ENCODE measurements at places on chromosomes 5 and 9.

DNA sequence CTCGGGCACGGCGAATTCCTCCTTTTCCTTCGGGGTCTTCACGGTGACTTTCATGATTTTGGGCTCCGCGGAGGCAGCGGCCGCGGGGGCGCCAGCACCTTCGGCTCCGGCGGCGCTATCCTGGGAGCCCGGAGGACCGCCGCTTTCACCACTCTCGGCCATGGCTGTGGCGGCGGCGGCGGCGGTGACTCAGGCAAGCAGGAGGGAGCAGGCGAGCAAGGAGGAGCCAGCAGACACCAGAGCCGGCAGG lies 315 bp downstream of the UBQLN1 start:
- DNase-seq, result peak; percentile 91

DNA sequence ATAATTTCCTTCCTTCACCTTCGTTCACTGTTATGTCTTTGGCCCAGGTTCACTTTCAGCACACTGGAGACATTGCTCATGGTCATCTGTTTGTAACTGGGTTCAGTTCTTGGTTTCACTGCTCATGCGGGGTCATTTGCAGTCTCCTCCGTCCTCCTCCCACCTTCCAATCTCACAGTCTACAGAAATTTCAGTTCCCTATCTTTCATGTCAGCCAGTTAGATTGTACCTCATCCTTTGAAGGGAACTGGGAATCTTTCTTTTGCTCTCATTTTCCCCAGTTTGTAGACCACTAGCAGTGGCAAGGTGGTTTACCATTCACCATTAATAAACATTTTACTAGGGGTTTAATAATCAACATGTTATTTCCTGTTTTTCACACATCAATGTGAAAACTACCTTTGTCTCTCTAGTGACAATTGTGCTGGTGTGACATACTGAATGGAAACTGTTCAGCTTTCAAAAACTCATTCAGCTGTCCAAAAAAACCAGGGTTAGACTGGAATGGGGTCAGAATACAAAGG lies 100.9 kb upstream of the IL6ST start:
- no peak for DNase-seq

- no peak for DNase-seq
Measured at GRCh38 chr5:160105686-160106360, 13.4 kb downstream of the PWWP2A start.

- no peak for DNase-seq
Measured at GRCh38 chr9:73050065-73050816, 97.4 kb upstream of the ALDH1A1 start.

DNA sequence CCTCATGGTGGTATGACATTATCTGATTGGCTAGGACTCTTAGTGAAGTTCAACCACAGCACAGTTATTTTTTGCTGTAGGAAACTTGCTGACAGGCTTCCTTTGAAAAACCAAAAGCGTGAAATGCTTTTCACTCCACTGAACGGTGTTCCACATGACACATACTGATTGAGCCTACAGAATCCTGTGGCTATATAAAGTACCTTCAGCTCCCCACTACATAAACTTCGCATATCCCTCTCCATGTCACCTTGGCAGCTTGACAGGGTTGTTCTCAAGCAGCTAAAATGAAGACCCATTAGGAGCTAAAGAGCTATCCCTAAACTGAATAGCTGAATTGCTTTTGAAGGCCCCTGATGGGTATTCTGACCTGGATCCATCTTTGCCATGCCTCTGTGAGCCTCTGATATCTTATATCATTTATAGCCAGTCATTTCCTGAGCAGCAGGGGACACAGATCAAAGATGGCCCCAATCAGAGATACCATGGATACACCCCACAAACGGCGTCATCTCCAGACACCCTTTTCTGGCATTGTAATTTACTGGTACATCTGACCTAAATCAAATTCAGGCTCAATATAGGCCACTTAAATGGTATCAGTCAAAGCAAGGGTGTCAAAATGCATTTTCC lies 91.5 kb downstream of the APBA1 start:
- DNase-seq, result no peak

DNA sequence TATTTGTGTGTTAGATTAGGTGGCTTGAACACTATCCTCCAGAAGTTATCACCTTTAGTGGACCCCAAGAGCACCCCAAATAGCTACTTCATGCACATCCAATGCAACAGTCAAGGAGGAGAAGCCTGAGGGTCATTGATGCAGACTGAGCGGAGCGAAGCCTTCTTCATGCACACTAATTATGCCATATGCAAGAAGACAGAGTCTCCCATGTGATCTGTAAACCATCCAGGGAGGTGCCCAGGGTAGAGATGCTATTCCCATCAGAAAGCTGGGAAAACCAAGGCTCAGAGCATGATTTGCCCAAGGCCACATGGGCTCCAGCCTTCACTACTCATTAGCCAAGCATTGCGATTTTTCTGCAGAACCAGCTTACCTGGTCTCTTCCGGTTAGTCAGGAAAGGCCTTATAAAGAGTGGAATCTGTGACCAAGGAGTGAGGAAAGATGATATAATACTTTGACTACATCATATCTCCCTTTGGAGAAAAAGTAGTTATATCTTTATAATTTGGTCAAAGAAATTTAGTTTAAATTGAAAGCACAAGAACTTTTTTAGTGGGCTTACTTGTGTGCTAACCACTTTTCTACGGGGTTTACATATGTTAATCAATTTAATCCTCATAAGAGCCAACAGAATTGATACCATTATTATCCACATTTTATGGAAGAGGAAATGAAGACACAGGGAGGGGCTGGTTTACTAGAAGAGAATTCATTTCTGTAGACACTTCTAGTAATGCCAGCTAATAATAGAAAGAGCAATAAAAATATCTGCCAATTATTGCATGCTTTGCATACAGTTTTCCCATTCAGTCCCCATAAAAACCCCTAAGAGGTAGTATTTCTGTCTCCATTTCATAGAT lies 220.0 kb downstream of the ESM1 start:
- no peak for DNase-seq

GRCh38 chr5:170785416-170785815 lies 1.9 kb downstream of the GABRP start:
- DNase-seq, result no peak

GRCh38 chr5:127830157-127830556 lies 127.0 kb downstream of the CCDC192 start:
- DNase-seq, result no peak

GRCh38 chr5:160455600-160455999 lies 33.9 kb downstream of the PTTG1 start:
- DNase-seq, result no peak

- DNase-seq, result no peak
Measured at GRCh38 chr5:71943874-71944273, 163.4 kb upstream of the MAP1B start.

DNA sequence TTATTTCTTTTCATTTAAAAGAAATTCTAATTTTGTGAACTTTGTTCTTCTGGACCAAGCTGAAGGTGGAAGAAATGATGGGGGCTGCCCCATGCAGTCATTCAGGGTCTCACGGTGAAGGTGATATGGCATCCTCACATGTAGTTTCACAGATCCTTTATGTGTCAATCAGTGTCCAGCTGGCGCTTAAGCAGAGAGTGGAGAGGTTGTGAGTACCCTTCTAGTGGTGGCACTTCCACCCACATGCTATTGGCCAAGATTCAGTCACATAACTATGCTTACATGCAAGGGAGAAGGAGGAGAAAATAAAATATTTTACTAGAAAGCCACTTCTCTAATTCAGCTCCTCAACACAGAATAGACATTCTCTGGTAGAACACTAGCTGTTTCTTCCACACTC lies 34.7 kb downstream of the PLPPR1 start:
- DNase-seq, result no peak

GRCh38 chr9:97794666-97795065 lies 58.4 kb upstream of the FOXE1 start:
- DNase-seq, result no peak

GRCh38 chr9:75170898-75171360 lies 82.6 kb downstream of the OSTF1 start:
- DNase-seq, result no peak

- no peak for DNase-seq
Measured at GRCh38 chr9:78858266-78858665, 561.3 kb downstream of the PSAT1 start.

- no peak for DNase-seq
Measured at GRCh38 chr9:77838986-77839385, 190.9 kb upstream of the GNA14 start.

DNA sequence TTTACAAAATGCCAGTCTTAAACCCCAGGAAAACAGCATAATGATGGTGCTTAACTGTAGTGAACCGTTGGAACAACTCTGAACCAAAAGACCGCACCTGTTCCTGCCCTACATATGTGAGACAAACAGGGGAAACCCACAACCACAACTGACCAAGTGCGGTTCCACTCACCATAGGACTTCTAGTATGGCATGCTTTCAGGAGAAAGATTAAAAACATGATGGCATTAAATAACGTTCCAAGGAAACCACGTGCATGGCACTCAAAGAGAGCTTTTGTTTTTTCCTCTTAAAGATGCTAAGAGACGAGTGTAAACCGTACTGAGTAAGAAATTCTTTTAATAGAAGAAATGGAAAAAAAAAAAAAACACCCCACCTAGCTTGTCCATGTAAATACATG lies 119.8 kb downstream of the SSBP2 start:
- no peak for DNase-seq

- peak; percentile 53 for DNase-seq
Measured at GRCh38 chr5:35926389-35927051, 11.9 kb downstream of the CAPSL start.

GRCh38 chr5:174798551-174798951 lies 74.2 kb downstream of the MSX2 start:
- DNase-seq, result no peak

DNA sequence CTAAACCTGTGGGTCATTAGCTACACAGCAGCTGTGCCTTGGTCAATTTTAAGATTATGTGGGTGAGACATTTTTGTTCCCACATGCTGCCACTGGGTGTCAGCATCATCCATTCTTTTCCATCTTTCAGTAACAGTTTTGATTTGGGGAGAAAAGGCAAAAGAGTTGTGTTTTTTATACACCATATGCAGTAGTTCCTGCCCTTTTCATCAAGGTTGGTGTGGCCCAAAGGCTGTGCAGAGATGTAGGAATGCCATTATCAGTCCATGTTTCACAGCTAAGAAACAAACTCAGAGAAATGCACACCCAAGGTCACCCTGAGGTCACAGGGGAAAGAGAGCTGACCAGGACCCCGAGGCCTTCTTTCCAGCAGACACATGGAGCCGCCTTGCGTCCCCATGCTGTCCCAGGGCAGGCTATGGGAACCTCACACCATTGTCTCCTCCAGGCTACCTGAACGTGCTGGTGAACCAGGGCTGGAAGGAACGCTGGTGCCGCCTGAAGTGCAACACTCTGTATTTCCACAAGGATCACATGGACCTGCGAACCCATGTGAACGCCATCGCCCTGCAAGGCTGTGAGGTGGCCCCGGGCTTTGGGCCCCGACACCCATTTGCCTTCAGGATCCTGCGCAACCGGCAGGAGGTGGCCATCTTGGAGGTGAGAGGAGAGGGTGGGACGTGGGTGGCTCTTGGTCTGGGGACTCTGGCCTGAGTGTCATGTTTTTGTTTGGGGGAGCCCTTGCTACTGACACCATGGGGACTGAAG lies 27.8 kb upstream of the GRPEL2 start:
- DNase-seq, result peak; percentile 58

- no peak for DNase-seq
Measured at GRCh38 chr5:141850786-141851185, 27.4 kb downstream of the PCDH1 start.

- DNase-seq, result no peak
Measured at GRCh38 chr9:3329361-3329760, 196.4 kb downstream of the RFX3 start.

Measured in AG08396 (cell line).